ENCODE measurements at places on chromosomes 2 and 18.

DNA sequence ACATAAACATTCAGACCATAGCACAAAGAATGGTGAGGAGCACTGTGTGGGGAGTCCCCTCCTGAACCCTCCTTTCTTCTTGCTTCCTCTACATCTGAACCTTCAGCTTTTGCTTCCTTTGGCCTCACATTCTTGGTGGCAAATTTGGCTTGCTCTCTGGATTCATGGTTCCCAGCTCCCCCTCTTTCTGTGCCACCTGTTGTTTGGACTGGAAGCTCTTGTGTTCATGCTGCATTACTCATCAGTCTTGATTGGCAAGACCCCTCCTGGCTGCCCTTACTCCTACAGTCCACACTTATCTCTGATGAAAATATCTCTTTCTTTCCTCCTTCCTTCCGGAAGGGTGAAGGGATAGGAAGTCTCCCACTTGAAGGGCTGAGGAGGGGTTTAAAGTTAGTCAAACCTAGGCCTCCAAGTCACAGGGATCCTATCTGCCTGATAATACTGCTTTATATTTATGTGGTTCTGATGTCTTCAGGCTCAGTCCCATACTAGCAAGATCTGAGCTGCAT is 70.0 kb downstream of the MYO3B start:
- DNase-seq = no peak

DNA sequence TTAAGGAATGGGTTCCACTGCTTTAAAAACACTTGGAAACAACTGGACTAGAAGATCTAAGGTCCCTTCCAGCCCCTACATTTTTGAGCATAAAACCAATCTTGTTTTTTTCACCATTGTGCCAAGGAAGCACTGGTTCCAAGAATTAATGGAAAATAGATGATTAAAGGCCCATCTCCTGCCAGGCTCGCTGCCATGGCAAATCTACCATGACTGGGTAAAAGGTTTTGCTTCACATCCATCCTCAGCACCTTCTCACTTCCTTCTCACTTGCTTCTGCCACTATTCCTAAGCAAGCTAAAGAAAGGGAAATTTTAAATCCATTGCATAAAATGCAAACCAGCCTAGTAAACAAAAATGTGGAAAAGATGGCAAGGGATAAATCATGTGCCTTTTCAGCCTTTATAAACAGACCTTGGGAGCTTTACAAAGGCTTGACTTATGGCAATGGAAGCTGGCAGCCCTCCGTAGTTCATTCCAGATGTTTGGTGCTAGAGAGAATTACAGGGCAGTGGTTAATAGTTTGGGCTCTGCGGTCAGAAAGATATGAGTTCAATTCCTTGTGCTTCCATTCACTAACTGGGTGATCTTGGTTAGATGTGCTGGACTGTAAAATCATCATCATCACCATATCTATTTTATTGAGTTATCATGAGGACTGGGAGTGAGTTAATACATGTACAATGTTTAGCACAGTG is 27.0 kb upstream of the ST3GAL5 start:
- peak; percentile 75 for DNase-seq

DNA sequence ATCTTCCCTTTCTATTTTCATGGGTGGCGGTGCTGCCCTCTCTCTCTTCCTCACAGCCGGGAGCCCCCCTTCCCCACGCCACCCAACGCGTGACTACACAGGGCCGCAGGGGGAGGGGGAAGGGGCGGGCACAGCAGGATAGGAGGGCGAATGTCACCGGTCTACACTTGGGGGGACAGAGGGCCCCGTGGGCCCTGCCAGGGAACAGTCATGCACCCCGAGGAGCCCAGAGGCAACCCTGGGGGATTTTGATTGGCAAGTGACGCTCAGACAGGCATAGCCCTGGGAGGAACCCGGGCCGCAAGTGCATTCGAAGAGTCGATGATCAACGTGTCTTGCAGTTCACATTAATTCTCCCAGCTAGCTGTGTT is 91.1 kb upstream of the ANKRD30BL start:
- DNase-seq = no peak

DNA sequence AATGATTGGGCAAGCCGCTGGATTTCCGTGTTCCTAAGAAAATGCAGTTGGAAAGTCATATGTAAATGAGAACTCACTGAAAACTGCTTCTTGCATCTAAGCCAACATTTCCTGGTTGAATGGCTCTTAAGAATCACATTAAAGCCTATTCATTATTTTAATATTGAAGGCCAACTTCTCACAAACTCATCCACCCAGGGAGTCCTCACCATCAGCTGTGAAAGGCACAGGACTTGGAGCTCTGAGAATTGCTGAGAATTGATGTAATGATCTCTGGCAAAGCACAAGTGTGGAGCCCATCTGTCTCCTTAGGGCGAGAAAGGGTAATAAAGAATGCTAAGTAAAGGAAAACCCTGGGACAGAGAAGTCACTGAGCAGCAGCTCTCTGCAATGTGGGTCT is 55.9 kb upstream of the APCDD1 start:
- DNase-seq = no peak

GRCh38 chr2:207746131-207746530 is 23.6 kb downstream of the FZD5 start:
- DNase-seq = peak; percentile 46

DNA sequence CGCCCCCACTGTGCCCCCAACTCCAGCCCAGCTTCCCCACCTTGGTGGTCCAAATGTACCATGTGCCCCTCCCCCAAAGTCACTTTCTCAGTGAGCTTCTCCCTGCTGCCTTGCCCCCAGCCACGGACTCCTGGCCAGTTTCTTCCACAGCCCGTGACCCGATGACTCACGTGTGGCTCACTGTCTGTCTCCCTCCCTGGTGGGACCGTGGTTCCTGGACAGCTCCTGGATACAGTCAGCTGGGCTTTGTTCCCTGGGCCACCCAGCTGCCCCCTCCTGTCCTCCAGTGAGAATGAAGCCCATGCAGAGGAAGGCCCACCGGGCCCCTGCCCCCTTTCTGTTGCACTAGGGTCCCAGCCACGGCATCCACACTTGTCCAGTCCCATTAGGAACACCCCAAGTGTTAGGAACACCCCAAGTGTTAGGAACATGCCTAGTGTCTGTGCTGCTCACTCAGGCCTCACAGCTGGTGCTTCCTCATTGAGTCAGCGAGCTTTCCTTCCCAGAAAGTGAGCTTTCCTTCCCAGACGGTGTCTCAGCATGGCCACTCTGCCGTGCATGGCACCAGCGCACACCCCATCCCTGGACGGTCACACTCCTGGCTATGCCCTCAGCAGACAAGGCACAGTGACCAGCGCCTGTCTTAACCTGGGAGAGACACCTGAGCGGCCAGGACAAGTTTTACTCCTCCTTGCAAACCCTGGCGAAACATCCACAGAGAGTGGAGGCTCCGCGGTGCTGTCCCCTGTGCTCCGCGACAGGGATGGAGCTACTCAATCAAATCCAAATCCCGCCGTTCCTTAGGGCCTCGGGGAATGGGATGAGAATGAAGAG is 44.8 kb upstream of the CTDP1 start:
- DNase-seq = no peak

DNA sequence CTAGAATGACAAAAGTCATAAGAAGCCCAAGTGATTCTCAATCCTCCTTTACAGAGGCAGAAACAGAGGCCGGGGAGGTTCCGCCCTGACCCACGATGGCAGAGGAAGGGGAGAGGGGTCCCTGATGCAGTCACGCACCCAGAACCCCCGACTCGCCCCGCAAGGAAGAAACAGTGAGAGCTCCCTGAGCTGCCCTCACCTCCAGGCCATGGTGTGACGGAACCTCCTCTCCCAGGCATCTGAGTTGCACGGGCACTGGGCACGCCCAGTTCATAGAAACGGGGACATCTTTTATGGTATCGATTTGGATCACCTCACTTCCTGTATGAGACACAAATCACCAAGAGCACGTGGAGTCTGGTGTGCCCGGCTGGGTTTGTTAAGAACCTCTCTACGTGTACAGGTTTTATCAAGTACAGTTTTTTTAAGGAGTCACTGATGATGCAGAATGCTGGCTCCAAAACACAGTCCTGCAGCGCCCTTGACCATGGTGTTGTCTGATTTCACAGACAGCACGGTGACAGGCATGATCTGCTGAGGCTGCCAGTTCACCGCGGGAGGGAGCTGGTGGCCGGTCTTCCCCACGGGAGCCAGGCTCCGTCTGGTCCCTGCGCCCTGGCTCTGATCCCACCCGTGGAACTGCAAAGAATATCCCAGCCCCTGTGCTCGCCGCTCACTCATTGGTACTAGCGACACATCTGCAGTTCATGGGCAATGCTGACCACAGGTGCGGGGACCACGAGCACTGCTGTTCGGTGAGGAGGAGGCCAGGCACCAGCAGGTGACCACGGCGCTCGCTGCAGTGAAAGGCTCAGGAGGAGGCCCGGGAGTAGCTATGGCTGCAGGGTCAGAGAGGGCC is 35.6 kb downstream of the PXDN start:
- DNase-seq = no peak

GRCh38 chr18:8625461-8626092 is 16.3 kb downstream of the RAB12 start:
- no peak for DNase-seq

GRCh38 chr2:186590759-186591505 is 1.1 kb downstream of the ITGAV start:
- DNase-seq = no peak

DNA sequence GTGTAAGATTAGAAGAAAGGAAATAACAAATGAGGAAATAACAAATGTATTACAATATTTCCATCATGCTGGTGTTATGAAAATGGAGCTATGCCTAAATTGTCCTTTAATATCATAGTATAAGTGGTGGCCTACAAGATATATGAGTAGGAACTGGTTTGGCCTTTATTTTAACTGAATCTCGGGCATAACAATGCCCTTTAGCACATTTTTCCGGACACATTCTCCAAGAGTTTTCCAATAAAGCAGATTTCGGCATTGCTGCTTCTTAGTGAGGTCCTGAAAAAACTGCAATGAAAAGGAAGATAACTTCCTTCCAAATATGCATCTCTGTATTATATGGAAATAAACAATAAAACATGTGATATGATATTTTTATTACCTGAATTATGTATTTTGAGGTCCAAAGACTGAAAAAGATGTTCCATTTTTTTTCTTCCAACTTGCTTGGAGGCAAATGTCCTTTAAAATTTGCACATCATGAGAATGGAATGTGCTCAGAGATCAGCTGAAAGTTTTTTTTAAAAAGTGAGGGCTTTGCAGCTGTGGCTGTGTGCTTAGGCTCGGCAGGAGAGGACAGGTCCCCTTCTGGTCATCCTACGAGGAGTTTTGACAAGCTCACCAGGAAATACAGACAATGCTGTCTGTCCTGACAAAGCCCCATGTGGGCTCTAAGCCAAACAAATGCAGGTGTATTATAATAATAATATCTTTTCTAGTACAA is 132.3 kb upstream of the RND3 start:
- no peak for DNase-seq

- DNase-seq = no peak
Measured at GRCh38 chr2:176106581-176107539, at the start of gene HOXD11. Gene HOXD11 (plus strand): TSS chr2:176107280. CDS start chr2:176107356, 76 bp downstream.

DNA sequence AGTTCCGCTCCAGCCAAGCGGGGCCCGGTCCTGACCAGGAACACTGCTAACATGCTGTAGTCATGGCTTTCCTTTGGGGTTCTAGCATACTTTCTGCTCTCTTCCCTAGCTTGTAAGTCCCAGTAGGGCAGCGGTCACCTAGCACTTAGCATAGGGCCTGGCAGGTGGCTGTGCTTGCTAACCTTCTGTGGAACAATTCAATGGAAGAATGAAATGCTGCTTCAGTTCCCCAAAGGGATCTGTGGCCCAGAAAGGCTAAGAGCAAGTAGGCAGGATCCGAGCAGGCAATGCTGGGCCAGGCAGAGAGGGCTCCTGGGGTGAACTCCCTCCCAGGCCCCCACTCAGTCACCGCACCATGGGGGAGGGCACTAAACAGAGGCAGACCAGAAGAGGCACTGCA is 266.8 kb downstream of the CELF4 start:
- no peak for DNase-seq

GRCh38 chr2:69830045-69830905 is 815 bp downstream of the GMCL1 start:
- DNase-seq = no peak

- no peak for DNase-seq
Measured at GRCh38 chr2:225694664-225695063, 295.2 kb downstream of the NYAP2 start.

- DNase-seq = peak; percentile 46
Measured at GRCh38 chr2:39156107-39156506, 35.3 kb upstream of the SOS1 start.

DNA sequence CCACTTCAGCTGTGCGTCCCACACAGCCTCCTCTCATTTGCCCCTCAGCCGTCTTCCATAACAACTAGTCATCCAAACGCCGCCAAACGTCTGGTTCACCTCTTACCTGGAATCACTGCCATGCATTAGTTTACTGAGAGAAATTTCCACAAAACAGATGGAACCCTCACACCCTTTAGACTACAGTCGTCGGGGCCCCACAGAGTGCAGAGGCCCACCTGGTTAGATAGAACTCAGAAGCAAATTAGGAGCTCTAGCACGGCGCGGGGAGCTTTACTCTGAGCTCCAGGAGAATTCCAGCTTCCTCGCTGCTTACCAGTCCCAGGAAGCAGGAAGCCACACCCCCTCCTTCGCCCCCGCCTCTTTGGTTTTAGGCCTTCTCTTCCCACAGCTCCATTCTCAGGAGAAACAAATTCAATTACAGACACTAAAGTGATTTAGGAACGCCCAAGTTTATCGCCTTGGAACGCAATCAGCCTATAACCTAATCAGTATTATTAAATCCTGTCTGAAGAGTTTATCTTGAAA is 9.4 kb downstream of the RNU2-63P start:
- no peak for DNase-seq

DNA sequence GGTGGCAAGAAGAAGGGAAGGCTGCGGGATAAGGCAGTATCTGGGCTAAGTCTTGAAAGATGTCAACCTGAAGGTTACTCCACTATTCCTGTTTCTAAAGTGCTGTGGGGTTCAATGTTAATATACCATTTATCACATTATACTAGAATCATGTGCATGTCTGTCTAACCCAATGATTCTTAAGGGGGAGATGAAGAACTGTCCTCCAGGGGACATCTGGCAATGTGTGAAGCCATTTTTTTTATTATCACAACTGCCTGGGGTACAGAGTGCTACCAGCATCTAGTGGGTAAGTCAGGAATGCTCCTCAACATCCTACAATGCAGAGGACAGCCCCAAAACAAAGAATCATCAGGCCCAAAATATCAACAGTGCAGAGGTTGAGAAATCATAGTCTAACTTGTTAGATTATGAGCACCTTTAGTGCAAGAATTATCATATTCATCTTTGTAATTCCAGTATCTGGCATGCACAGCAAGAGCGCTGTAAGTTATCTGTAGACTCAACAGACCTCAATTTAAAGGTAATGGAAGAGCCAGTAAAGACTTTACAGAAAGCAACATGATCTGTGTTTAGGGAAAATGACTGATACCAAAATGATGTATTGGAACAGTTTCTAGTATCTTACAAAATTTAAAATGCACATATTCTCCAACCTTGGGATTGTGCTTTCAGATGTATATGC is 26.3 kb downstream of the SP3 start:
- no peak for DNase-seq

GRCh38 chr2:28430788-28431418 is 38.2 kb downstream of the FOSL2 start:
- no peak for DNase-seq

- no peak for DNase-seq
Measured at GRCh38 chr2:171711351-171711750, 24.1 kb downstream of the DYNC1I2 start.

Data from AG09309 (cell line).